Stimulated activated CD8-positive, alpha-beta memory T cell treated with anti-CD3 and anti-CD28 coated beads, Interleukin-2, amount 100 ng/mL, for 1 hour (primary cell): ENCODE measurements at places on chromosomes 12 and 14.

DNA sequence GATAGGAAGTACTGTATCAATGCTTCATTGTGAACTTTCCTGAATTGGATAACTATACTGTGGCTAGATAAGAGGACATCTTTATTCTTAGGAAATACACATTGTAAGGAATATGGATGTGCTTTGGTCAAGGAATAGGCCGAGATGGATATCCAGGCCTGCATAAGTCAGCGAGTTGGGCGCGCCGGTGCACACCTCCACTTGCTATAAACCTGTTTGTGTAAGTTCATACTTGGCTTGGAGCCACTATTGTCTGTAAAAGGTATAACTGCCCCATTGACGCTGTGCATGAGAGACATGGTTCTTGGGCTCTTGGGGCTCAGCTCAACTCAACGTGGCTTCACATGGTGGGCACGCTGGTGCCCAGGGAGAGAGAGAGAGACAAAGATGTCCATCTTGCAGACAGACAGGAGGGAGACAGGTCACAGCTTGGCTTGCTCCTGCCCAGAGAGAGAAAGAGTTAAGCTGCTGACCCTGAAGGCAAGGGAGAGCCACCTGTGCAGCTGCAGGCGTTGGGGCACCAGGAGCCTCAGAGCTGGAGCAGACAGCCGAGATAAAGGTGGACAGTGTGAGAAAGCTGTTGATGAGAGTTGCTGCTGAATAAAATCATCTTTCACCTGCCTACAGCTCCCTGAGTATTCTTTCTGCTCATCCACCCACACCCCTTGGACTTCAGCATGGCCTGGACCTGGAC is 34.1 kb upstream of the COCH start:
- DNase-seq: no peak

DNA sequence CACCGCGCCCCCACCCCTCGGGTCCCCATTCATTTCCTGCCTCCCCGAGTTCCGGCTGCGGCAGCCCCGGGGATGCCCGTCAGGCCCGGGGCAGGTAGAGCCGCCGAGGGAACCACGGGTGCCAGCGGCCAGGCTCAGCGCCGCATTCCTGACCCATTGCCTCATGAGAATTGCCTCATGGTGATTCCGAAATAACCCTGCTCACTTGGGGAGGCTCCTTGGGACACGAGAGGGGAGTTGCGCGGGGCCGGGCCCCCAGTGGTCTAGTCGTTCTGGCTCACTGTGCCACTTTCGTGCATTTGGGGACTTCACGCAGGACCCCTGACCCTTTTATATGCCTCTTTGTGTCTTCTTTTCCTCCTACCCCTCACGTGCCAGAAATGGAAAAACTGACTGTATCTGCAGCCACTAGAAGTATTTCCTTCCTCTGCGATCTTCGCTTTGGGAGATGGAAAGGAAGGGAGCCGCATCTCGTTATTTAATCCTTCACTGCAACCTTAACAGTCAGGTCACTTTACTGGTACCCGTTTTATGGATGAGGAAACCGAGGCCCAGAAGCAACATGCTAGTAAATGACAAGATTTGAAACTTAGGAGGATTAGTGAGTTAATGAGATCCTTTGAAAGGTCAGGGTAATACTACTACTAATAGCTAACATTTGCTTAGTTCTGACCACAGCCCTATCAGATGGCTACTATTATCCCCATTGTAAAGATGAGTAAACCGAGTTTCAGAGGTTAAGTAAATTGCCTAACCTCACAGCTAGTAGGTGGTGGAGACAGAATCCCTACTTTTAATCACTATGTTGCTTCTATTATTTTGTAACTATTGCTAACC is 768 bp downstream of the PTPN11 start:
- no peak for DNase-seq

DNA sequence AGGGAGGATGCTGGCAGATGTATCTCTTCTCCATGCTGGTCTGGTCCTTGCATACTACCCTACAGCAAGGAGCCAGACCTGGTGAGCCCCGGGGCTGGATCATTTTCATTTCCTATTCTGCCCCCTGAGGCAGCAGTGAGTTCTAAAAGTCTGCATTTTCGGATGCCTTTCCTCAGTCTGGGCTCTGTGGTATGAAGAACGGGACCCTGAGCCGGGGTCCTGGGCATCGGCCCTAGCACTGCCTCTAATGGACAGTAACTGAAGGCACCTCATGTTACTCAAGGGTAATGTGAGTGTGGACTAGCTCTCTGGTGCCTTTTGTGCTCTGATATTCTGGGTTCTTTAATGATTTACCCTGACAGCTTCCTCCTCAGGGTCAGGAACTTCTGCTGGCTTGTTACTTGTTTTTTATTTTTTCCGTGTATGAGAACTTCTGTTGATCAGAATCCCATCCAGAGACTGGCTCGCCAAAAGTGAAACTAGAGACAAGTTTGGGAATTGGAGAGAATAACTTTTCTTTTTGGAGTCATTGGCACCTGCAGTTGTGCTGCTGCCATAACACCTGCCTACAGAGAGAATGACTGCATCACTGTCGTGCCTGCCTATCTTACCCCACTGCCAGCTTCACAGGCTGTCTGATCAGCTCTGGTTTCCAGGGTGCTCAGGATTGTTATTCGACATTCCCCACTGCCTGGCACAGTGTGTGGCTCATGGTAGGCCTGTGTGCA is 62.3 kb downstream of the SUSD6 start:
- no peak for DNase-seq

GRCh38 chr14:39722547-39723273 is 290.5 kb upstream of the FBXO33 start:
- DNase-seq: no peak

DNA sequence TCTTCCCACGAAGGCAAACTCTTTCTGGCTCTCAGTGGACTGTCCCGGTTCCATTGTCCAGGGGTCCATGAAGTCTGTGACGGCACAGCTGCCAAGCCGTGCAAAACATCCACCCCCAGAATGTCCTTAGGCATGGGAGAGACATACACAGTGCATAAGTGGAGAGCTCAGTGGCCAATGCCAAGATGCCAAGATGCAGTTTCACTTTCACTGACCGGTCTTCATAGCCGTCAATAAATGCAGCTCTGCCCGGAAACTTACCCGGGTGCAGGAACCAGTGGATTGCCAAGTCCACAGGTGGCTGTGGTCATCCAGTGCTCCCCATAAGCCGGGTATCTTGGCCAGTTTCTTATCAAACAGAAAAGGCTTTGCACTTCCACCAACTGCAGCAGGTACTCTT is 162.3 kb downstream of the PTCSC3 start:
- DNase-seq: no peak

- DNase-seq: no peak
These were observed 199.8 kb upstream of the RBM19 start for GRCh38 chr12:114165921-114166320.

DNA sequence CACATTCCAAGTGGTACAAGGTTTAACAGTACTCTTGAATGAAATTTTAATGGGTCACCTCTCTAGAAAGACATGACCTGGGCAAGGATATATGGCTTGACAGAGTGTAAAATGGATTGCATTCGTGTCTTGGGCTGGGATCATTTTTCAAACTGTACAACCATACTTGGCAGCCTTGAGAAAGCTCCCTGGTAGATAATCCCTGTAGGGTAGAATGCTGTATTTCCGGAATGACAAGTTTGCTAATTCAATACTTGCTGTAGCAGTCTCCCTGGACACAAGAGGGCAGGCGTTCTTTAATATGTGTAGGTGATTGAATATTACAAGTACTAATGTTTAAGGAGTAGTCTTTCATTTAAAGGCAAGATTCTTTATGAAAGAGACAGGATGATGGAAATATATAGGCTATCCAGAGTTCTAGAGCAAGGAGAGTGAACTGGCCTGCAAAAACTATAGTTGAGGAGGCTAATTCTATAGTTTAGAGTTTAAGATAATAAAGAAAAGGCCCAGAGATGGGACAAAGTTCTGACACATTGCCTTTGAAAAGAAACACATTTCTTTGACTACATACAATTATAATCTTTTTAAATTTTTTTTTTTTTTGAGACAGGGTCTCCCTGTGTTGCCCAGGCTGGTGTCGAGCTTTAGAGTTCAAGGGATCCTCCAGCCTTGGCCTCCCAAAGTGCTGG is 53.4 kb downstream of the PLBD1 start:
- no peak for DNase-seq

DNA sequence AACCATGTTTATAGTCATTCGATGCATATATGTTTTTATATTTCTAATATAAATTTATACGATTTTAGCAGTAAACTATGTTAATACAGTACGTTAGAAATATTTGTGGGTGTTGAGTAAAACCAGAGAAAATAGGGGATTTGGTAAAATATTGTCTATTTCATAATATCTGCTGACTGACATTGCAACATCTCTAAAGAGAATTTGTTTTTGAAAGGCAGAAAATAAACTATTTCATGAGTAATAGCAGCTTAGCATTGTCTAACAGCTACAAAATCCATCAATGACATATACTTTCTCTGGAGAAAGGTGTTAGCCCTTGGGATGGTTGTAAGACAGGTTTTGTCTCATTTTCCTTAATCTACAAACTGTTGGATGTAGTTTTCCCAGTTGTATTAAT is 144.9 kb downstream of the PDE3A start:
- DNase-seq: no peak

- no peak for DNase-seq
These were observed 15.9 kb downstream of the DENND5B start for GRCh38 chr12:31574803-31575575.

GRCh38 chr14:51211149-51211548 is 28.9 kb upstream of the TMX1 start:
- DNase-seq: no peak

DNA sequence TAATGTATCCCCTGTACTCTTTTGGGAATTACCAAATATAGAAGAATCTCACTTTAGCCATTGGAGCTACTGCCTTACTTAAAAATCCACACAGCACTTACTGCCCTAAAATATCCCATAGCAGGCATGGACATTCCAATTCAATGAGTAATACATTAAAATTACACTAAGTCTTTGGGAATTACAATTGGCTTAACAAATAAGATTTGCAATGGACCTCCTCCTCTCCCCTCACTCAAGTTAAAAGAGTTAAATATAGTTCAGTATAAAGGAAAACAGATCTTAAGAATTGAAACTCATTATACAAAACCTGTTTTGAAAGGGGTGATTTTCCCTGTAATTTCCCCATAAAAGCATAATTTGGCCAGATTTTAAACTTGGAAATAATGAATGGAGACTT is 477.1 kb downstream of the SLC16A7 start:
- DNase-seq: no peak

- no peak for DNase-seq
These were observed 119.1 kb downstream of the TTC7B start for GRCh38 chr14:90697132-90697531.

- DNase-seq: no peak
These were observed 17.6 kb downstream of the KERA start for GRCh38 chr12:91040096-91040755.

DNA sequence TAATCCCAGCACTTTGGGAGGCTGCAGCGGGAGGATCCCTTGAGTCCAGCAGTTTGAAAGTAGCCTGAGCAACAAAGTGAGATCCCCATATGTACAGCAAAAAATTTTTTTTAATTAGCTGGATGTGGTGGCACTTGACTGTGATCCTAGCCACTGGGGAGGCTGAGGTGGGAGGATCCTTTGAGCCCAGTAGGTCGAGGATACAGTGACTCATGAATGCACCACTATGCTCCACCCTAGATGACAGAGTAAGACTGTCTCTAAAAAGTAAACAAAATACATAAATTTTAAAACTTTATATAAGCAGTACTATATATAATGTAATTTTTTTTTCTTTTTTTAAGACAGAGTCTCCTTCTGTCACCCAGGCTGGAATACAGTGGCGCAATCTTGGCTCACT is 115.4 kb downstream of the ESR2 start:
- DNase-seq: no peak

DNA sequence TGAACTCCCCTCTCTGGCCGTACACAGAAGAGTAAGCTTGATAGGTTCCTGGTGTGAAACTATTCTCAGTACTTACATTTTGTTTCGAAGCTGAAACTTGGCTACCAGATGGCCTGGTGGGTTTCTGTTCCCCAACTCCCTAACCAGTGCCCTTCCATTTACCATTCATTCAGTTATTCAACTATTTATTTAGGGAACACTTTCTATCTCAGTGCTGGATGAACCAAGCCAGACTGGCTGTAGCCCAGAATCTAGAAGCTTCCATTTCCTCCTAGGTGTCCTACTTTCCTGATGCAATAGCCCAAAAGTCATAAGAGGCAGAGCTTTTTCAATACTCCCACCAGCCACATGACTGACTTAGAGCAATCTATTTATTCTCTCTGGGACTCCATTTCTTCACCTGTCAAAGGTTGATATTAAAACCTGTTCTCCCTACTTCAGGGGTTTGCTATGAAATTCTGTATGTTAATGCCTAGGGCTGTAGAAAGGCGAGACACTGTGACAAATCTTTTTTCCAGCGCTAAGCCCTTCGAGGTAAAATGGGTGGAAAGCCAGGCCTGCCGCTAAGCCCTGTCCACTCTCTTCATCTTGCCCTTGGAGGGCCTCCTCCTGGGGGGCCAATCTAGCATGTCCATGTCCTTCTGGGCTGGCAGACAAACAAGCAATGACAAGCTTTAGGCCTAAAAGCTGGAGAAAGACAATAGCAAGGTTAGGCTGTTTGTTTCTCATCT is 8.1 kb upstream of the IRF2BPL start:
- DNase-seq: no peak

DNA sequence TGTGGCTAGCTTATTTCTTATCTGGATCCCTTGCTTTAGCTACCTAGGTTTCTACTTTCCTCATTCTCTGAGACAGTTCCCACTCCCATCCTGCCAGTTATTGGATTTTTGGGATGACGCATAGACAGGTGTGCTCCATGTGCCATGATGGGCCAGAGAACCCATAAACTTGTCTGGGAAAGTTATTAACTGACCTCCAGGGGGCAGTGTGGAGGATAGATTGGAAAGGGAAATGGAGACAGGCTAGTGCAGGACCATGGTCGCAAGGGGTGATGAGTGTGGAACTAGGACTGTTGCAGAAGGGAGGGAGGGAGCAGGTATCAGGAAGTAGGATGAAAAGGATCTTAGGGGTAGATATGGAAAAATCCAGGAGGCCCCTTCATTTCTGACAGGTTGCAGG is 80.3 kb downstream of the ESRRB start:
- no peak for DNase-seq

GRCh38 chr14:65239143-65239937 is 137.0 kb upstream of the MAX start:
- no peak for DNase-seq

DNA sequence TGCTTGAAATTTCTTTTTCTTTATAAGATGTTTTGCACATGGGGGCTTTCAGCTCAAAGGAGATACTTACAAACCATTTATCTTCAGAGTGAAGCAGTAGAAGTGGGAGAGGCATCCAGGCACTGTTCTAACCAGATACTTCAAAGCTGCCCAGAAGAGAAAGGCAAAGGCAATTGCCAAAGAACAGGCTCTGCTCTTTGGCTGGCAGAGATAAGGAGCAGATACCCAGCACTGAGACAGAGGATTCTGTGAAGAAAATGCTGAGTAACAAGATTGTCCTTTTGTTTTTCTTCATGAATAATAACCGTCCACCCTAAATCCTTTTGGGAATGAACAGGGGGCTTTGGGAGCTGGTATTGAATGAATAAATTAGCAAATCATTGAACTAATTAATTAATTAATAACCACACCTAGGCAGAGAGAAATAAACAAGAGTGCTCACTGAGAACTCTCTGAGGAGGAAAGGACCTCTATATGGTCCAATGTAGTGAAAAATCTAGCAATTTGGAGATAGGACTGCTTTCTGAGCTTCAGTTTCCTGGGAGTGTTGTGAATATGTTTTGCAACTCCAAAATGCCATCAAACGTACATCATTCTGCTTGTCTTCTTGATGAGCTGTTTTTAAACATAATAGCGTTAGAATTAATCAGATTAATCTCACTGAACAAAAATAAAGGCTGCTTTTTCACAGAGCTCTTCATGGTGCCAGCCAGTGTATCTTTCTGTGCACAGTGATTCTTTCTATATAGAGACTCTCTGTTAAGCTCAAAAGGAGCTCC is 192.8 kb upstream of the AMIGO2 start:
- no peak for DNase-seq

- DNase-seq: no peak
These were observed 2.1 kb upstream of the LGALS3 start for GRCh38 chr14:55126932-55127459.
